Activated CD4-positive, alpha-beta memory T cell treated with anti-CD3 and anti-CD28 coated beads, Interleukin-2, amount 10 ng/mL, durations not matched to agents 7 days and 5 days (primary cell): ENCODE measurements at places on chromosomes 3 and 15. TPM values are rescaled to one million over a fixed set of nuclear protein-coding genes. Genes with fewer than 3 reads are reported as not detected.
A peak's percentile ranks its signal among the peaks of the same experiment; 100 is the strongest.

DNA sequence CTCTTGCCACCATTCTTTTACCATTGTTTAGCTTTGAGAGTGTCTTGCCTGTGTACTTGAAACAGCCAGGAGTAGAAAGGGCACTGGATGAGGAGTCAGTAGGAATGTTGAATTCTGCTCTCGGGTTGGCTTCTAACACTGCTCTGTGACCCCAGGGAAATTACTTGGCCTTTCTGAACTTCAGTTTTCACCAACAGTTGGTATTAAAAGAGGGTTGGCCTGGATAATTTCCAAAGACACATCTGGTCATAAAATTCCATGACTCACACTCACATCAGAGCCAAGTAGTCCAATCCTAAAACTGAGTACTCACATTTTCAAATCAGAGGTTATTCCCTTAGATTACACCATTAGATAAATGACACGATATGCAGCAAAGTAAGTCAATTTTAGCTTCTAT lies 141.6 kb downstream of the ECT2 start:
- DNase-seq: no peak

- DNase-seq: no peak
These were observed 14.3 kb downstream of the KLHL25 start for GRCh38 chr15:85780225-85780985.

GRCh38 chr15:75109736-75110130 lies 86.3 kb downstream of the PPCDC start:
- DNase-seq: no peak

- no peak for DNase-seq
These were observed 183.3 kb upstream of the BHLHE40 start for GRCh38 chr3:4795905-4796304.

- DNase-seq: peak; percentile 30
These were observed 355.4 kb downstream of the OTOL1 start for GRCh38 chr3:161851941-161852566.

DNA sequence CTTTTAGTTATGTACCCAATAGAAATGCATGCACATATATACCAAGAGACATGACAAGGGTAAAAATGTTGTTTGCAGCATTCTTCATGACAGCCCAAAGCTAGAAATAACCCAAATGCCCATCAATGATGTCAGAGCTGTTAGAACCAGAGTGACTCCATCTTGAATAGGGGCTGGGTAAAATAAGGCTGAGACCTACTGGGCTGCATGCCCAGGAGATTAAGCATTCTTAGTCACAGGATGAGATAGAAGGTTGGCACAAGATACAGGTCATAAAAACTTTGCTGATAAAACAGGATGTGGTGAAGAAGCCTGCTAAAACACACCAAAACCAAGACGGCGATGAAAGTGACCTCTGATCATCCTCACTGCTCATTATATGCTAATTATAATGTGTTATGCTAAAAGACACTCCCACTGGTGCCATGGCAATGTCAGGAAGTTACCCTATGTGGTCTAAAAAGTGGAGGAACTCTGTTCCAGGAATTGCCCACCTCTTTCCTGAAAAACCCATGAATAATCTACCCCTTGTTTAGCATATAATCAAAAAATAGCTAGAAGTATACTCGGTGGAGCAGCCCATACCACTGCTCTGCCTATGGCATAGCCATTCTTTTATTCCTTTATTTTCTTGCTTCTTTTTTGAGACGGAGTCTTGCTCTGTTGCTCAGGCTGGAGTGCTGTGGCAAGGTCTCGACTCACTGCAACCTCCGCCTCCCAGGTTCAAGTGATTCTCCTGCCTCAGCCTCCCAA lies 32.9 kb downstream of the ZBTB11 start:
- DNase-seq: peak; percentile 63

DNA sequence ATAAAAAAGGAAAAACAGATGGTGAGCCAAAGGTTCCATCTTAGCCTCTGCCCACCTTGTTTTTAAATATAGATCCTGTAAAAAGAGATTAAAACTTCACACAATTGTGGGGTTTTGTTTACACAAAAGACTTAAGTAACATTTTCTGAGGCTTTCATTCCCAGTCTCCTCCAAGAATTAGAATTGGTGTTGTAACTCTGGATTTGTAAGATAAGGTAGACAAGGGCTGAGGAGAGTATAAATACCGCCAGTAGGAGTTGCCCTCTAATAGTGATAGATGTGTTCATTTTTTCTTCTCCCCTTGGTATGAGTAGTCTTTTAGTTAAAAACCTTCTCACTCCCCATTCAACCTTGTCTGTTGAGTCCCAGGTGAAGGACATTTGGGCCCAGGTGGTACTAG lies 8.5 kb downstream of the MINDY2 start:
- DNase-seq: no peak

GRCh38 chr3:6039971-6040370 lies 820.9 kb upstream of the GRM7 start:
- DNase-seq: no peak

DNA sequence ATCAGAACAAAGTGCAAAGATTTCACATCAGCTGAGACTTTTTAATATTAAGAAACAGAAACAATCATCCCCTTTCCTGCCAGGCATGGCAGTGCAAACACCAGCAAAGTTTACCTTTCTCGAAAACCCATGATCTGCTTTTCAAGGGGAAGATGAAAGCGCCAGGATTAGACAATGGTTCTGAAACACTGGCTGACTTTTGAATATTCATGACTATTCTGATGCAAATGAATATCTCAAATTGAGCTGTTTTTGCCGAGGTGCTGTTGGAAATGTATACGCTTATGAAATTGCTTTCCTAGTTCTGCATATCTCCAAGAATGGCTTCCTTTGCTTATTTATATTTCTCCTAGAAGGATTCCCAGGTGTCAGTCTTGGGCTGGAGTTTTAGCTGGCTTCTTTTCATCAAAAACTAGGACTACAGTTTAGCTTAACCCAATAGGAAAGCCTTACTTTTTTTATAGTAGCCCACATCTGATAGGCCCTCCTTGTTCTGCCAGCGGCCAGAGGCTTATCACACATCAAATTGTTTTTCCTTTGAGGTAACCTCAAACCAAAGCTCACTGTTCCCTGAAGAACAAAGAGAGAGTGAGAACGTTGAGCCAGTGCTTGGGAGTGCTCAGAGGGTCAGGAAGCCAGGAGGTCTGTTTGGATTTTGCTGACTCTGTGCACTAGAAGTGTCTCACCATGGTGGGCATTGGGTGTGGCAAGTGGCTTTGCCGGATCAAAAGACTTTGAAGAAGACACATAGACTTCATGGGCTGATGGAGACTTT lies 74.0 kb upstream of the PLCL2 start:
- no peak for DNase-seq

DNA sequence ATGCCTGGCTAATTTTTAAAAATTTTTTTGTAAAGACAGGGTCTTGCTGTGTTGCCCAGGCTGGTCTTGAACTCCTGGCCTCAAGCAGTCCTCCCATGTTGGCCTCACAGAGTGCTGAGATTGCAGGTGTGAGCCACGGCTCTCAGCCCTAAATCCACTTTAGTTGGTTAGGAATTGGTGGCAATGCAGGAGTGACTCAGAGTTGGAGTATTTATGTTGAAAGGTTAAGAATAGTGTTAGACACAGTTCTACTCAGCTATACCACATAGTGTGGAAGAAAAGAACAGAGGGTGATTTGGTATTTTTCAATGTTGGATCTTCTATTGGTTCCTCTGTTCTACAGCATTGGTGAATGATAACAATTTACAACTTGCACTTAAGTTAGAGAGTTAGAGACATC lies 7.6 kb downstream of the ZNF639 start:
- DNase-seq: no peak

DNA sequence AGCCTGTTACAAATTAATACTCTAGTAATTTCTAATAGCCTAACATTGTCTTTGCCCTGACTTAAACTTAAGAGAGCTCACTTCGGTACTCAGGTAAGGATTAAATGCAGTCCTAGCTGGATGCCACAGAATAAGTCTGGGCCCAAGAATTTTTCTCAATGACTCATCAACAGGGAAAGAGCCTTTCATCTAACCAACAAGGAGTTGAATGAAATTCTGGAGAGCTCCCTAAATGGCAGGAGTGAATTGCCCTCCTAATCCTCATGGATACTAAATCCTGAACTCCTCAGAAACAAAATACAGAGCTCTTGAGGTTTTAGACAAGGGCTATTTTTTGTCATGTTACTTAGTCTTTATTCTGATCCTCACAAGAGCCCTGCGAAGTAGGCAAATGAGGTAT lies 159.5 kb downstream of the PLCH1 start:
- no peak for DNase-seq

DNA sequence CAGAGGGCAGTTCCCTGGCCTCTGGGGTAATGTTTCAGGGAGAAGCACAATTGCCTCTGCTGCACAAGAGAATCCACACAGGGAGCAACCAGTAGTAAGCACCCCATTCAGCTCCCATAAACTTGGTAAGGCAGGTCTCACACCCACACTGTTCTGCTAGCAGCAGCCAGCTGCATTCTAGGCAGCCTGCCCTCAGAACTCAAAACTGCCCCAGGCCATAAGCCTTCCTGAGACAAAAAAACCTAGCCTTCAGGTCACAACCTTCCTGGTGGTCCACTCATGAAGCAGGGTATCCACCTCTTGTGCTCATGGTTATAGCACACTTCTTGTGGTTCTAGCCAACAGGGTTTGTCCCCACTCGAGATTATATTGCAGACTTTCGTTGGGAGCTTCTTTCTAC lies 33.7 kb upstream of the ABI3BP start:
- no peak for DNase-seq

- peak; percentile 80 for DNase-seq
These were observed 161.1 kb upstream of the TBL1XR1 start for GRCh38 chr3:177358091-177358976.

GRCh38 chr3:52685285-52685708 lies 416 bp downstream of the PBRM1 start:
- peak; percentile 83 for DNase-seq

GRCh38 chr3:143567823-143568222 lies 280.4 kb downstream of the SLC9A9 start:
- DNase-seq: no peak

GRCh38 chr3:6250167-6250566 lies 610.7 kb upstream of the GRM7 start:
- no peak for DNase-seq

DNA sequence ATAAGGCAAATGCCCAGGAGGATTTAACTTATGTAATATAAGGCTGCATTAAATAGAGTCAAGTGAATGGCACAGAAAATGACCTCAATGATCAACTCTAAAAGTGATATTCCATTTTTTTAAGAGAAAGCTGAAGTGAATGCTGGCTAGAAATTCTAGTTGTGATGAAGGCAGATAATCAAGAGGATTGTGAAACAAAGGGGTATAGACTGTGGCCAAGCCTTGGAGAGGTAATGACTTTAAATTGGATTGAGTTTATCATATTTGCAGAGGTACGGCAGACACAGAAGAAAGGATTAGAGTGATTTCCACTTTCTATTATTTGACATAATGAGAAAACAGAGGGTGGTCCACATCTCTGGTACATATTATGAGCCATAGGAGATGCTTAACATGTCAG lies 269.2 kb downstream of the MECOM start:
- DNase-seq: no peak

- no peak for DNase-seq
These were observed 17.9 kb downstream of the C3orf38 start for GRCh38 chr3:88167704-88168103.

- no peak for DNase-seq
These were observed 40.2 kb downstream of the SLMAP start for GRCh38 chr3:57796261-57796660.

DNA sequence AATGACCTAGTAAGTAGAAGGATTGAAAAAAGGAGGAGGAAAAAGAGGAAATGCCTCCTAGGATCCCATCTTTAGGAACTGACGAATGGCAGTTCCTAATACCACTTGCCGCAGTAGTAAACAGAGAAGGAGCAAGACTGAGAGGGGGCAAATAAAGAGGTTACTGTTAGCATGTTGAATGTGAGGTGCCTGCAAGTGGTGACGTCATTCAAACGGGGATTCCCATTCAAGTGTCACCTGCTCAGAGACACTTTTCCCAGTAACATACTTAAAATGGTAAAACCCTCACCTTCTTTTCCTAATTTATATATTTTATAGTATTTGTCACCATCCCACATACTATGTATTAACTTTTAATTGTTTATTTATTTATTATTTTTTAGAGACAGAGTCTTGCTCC lies 178.9 kb downstream of the IL5RA start:
- DNase-seq: no peak

DNA sequence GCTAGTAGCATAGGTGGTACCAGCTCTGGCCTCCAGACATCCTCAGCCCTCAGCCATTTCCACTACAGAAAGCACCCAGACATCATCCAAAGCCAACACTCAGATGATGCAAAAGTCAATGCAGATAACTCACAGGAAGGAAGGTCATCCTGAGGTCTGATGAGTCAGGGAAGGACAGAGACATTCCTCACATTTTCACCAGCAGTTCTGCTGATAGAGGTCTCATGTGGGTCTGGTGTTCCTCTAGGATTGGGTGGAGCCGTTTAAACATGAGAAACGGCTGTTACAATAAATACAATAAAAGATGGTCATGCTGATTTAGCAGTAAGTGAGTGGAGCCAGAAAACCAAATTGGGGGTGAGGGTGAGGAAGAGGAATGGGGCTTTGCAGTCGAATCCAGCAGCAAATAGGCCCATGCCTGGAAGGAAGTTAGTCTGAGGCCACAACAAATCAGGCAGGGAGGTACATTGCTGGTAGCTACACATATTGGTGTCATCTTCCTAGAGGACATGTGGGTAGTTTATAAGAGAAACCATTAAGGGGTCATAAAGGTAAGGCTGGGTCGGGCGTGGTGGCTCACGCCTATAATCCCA lies 33.3 kb upstream of the FLNB start:
- DNase-seq: no peak

GRCh38 chr3:10917176-10917575 lies 75.4 kb upstream of the SLC6A1 start:
- DNase-seq: no peak

DNA sequence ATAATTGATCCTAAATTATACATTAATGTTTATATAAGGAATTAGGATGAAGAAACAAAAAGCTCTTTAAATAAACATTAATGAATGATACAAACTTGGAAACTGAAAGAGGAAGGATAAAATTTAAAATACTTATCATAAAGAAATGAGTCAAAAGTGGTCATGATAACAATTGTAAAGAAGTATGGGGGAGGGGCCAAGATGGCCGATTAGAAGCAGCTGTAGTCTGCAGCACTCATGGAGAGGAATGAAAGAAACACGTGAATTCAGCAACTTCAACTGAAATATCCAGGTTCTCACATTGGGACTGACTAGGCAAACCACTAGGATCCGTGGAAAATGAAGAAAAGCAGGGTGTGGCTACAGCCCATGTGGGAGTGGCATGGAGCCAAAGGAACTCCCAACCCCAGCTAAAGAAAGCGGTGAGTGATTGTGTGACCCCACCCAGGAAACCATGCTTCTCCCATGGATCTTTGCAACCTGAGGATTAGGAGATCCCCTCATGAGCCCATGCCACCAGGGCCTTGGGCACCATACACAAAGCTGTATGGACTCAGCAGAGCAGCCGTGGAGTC lies 13.1 kb upstream of the CP start:
- DNase-seq: no peak

- no peak for DNase-seq
These were observed 86.9 kb upstream of the C15orf39 start for GRCh38 chr15:75114796-75115195.

GRCh38 chr15:71186267-71186666 lies 71.0 kb downstream of the THSD4 start:
- DNase-seq: no peak

Gene TMCO5A
- not detected for total RNA-seq

Gene CHRNA5
- total RNA-seq: 3.1 TPM

Gene ARL14
- not detected for total RNA-seq

Gene FGD5
- not detected for total RNA-seq

Gene ARHGAP31
- total RNA-seq: 3.7 TPM

Gene TMEM108
- not detected for total RNA-seq

Gene SUSD5
- total RNA-seq: not detected

Gene HDGFL3
- total RNA-seq: 23.3 TPM

Gene DUOX1
- not detected for total RNA-seq

Gene ATP13A4
- total RNA-seq: 1.7 TPM

Gene SAMMSON
- total RNA-seq: not detected
